ENCODE measurements at places on chromosomes 6 and 20. TPM values are rescaled to one million over a fixed set of nuclear protein-coding genes. Genes with fewer than 3 reads are reported as not detected.

- DNase-seq = no peak
Observed at GRCh38 chr20:2124564-2125213, 23.1 kb downstream of the STK35 start.

The RIMS4 gene
- polyA plus RNA-seq = 0.73 TPM

The CFB gene
- polyA plus RNA-seq = 4.6 TPM

The SLC2A4RG gene
- polyA plus RNA-seq = 65.3 TPM

- DNase-seq = no peak
Observed at GRCh38 chr20:50523552-50524167, 13.5 kb downstream of the PTPN1 start.

DNA sequence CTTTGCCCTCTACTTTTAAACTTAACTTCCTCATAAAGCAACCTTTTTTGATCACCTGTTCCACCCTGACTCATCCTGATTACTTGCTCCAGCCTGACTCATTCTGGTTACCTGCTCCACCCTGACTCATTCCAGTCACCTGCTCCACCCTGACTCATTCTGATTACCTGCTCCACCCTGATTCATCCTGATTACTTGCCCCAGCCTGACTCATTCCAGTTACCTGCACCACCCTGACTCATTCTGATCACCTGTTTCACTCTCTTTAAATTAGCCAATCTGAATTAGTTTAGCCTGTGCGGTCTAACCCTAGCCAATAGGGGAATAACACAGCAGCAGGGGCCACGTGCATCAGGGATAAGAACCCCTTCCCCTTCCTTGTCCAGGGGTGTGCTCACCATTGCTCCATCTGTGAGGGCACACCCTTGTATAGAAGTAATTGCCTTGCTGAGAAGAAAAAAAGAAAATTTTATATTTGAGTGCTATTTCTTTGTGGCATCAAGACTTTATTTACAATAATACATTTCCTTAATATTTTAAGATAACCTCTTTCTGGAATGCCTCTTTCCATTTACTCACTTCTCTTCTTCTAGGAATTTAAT lies 17.9 kb downstream of the HLA-G start:
- DNase-seq = no peak

The NEDD9 gene
- 27.5 TPM for polyA plus RNA-seq

- DNase-seq = no peak
Observed at GRCh38 chr6:167795321-167795811, 31.3 kb upstream of the AFDN start.

- no peak for DNase-seq
Observed at GRCh38 chr6:112801468-112802080, 454.4 kb downstream of the RFPL4B start.

GRCh38 chr6:4979426-4979825 lies 24.4 kb downstream of the RPP40 start:
- no peak for DNase-seq

The PBOV1 gene
- polyA plus RNA-seq = not detected

- no peak for DNase-seq
Observed at GRCh38 chr20:17589161-17589834, 19.4 kb downstream of the DSTN start.

The DUSP15 gene
- 16.7 TPM for polyA plus RNA-seq

All from left renal pelvis (tissue), 4 donors.